ENCODE measurements at places on chromosomes 2 and 18.

- no peak for DNase-seq
Observed at GRCh38 chr2:227415538-227416424, 28.0 kb upstream of the SCYGR1 start.

DNA sequence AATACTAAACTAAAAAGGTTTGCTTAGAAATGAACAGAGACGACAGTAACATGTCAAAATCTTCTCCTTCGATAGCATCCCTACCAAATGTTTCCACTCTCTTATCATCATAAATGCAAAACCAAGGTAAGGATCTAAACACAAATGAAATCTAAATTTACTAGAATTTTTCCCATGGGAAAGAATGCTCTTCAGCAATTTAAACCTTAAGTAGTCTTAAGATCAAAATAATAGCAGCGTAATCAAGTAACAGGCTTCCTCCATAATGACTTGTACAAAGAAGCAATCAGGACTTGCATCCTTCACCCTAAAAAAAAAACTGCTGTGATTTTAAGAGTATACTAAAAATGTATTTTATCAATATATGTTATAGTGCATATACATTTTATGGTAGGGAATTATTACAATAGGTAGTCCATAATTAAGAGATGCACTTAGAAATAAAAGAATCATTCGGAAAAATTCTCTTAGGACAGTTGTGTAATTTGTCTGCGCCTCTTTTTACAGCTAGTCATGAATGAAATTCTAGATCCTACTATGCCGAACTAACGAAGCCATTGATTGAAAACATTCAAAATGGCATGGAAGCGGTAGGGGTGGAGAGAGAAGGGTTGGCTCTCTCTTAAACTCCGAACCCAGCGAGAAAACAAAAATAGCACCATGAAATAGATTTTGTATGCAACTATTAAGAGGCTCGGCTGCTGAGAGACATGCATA lies 1.3 kb downstream of the PGAP1 start:
- DNase-seq: peak; percentile 65

GRCh38 chr2:88760819-88761598 lies 69.5 kb downstream of the RPIA start:
- no peak for DNase-seq

DNA sequence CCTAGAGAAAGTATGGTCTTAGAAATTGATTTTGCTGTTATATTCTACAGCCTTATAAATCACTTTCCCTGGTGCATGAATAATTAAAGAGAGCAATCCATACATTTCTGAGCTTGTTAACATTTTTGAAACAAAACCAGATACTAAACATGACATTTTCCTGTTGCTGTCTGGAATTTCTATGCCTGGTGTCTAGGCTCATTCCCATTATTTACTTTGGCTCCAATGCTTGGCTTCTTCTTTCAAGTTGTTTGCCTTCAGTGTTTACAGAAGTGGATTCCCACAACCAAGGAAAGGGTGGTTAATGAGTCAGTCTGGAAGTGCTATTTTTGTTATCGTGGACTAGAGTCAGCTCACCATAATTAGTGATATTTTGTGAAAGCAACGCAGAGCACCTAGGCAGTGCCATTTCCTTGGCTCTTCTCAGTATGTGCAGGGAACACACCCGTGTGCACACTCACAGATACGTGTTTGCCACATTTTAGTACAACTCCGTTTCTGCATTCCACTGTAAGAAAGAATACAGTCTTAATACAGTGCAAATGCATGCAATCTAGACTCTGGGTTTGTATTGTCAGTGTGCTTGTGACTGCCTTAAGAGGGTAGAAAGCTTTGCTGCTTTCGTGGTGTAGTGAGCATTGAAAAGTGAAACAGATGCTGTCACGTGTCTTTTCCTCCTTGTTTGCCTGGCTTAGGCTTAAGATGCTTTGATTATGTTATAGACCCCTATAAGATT lies 185.0 kb upstream of the RASGRP3 start:
- peak; percentile 78 for DNase-seq
